Sigmoid colon (tissue), 7 donors: ENCODE measurements at places on chromosomes 1 and 21. TPM values are rescaled to one million over a fixed set of nuclear protein-coding genes. Genes with fewer than 3 reads are reported as not detected.

- DNase-seq = no peak
Measured at GRCh38 chr1:41742219-41742618, 176.5 kb downstream of the HIVEP3 start.

KMO gene
- 3.7 TPM for polyA plus RNA-seq

- DNase-seq = no peak
Measured at GRCh38 chr1:178540204-178540603, 27.3 kb downstream of the TEX35 start.

ZCCHC17 gene
- polyA plus RNA-seq = 35.4 TPM

DNA sequence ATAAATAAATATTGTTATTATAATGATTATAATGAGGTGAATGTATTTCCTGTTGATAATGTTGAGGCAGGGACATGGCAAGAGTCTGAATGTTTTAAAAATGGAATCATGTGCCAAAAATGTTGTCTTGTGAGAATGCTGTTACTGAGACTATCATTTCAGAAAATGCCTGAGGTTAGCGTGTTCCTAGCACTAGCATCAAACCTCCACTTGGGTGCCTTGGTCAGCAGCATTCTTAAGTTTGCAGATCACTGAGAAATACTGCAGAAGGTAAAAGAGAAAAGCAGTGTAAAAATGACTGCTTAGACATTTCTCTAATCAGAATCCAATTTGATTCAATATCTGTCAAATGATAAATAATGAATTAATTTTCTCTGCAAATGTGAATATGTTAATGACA lies 50.8 kb downstream of the OLFM3 start:
- no peak for DNase-seq

DNA sequence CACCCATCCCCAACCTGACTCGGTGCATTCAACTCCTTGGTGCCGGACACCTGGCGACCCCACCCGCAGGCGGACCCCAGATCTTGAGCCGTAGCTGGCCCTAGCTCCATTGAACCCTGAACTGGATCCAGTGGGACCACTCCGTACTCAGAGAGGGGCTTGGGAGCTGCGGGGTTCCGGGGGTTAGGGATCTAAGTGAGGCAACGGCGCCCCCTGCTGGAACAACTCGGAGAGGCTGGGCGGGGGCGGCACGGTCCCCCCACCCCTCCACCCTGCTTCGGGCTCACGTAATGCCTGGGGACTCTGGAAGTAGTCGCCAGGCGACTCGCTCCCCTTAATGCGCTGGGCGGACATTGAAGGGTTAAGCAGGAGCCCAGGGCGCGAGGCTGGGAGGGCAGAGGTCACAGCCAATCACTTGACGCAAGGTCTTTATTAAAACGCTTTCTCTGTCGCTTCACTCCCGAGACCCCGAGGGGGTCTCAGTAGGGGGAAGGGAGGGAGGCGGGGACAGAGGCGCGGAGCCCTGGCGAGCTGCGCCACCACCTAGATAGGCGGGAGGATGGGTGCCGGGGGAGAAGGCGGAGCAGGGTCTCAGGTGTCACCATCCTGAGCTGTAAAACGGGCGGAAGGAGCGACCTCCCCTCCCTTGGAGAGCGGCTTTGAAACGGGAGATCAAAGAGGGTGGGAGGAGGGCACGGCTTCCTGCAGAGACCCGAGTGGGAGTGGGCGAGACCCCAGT lies 704 bp upstream of the CRABP2 start:
- DNase-seq = peak; percentile 88

DNA sequence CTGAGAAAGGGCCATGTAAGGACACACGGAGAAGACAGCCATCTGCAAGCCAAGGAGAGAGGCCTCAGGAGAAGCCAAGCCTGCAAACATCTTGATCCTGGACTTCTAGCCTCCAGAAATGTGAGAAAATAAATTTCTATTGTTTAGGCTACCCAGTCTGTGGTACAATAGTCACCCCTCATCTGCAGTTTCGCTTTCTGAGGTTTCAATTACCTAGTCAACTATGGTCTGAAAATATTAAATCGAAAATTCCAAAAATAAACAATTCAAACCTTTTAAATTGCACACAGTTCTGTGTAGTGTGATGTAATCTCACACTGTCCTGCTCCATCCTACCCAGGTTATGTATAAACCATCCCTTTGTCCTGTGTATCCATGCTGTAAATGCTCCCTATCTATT lies 52.6 kb downstream of the ZNF644 start:
- no peak for DNase-seq

GRCh38 chr1:1398677-1399186 lies 403 bp downstream of the CCNL2 start:
- no peak for DNase-seq

NKAIN1 gene
- polyA plus RNA-seq = not detected

GRCh38 chr1:5165762-5166161 lies 511.4 kb downstream of the AJAP1 start:
- no peak for DNase-seq

MAP1LC3C gene
- 1.3 TPM for polyA plus RNA-seq

GRCh38 chr21:37627074-37627473 lies 260.5 kb downstream of the DYRK1A start:
- no peak for DNase-seq

- DNase-seq = no peak
Measured at GRCh38 chr1:240149484-240150094, 57.9 kb downstream of the FMN2 start.

- DNase-seq = no peak
Measured at GRCh38 chr1:197218857-197219256, 49.2 kb upstream of the CRB1 start.

- no peak for DNase-seq
Measured at GRCh38 chr1:235403593-235403992, 36.4 kb downstream of the TBCE start.

LCE3E gene
- polyA plus RNA-seq = not detected

GRCh38 chr1:216892581-216893160 lies 169.4 kb upstream of the ESRRG start:
- DNase-seq = no peak

GRCh38 chr1:119987112-119987511 lies 82.3 kb downstream of the NOTCH2 start:
- no peak for DNase-seq

DNA sequence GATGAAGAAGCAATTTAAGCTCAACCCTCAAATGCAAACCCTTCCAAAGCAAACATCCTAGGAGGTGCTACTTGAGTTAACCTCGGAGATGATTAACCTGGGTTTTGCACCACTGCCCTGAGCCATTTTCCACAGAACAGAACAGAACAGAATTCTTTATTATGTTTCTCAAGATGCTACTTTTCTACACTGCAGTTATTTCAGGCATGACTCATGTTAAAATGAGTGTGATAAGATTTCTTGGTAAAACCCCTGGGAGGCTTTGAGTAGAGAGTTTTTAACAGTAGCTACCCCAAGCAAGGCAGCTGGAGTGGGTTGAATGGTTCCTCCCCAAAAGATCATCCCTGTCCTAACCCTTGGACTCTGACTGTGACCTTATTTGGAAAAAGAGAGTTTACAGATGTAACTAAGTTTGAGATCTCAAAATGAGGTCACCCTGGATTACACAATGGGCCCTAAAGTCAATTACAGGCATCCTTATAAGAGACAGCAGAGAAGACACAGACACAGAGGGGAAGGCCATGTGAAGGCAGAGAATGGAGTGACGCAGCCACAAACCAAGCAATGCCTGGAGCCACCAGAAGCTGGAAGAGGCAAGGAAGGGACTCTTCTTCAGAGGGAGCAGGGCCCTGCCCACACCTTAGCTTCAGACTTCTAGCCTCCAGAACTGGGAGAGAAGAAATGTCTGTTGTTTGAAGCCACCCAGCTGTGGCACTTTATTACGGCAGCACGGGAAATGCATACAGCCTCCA lies 153.4 kb downstream of the ETS2 start:
- DNase-seq = peak; percentile 83

DNA sequence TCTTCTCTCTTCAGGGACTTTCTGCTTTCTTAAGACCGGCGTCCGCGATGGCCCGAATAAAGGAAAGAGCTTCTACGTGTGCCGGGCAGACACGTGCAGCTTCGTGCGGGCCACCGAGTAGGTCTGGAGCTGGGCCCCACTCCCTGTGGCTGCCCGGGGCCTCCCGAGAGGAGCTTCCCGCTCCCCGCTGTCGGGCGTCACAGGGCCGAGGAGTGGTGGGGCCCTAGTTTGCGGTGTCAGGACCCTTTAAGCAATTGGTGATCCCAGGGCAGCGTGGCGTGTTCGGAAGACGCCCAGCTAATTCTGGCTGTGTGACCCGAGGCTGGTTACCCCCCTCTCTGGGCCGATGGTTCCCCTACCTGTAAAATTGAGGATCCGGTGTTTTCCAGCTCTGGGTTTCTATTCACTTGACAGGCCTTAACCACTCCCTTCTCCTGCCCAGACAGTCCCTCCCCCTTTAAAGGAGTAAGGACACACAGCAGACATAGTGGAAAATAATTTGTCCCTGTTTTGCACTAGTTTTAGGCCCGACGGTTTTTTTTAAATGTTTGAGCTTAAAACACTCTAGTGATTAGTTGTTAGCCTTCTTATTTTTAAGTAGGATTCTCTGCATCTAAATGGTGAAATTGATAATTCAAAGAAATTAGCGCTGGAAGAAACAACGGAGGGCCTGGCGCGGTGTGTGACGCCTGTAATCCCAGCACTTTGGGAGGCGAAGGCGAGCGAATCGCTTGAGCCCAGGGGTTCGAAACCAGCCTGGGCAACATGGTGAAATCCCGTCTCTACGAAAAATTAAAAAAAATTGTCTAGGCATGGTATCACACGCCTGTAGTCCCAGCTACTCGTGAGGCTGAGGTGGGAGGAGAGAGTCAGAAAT lies 553 bp downstream of the TTF2 start:
- no peak for DNase-seq

GRCh38 chr1:53519421-53519820 lies 60.2 kb downstream of the DMRTB1 start:
- DNase-seq = no peak

GRCh38 chr21:18164483-18164882 lies 80.2 kb upstream of the CHODL start:
- DNase-seq = no peak

DNA sequence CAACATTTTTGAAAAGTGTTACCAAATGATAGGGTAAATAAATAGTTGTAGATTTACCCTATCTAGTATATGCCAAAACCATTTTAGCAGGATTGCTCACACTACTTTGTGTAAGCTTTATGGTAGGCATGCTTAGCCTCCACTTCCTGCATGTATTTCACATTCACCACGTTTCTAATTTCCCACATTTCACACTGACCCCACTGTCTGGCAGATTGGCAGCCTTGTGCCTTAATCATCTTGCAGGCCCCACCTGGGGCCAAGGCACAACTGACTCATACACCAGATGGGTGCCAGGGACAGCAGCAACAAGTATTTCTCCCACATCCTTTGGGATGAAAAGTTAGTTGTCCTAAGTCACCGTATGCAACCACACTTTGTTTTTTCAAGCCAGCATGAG lies 21.2 kb upstream of the CENPF start:
- DNase-seq = no peak

GPR3 gene
- polyA plus RNA-seq = not detected

TSACC gene
- 0.48 TPM for polyA plus RNA-seq

- no peak for DNase-seq
Measured at GRCh38 chr1:248913933-248914332, 7.9 kb downstream of the PGBD2 start.

CD1C gene
- not detected for polyA plus RNA-seq

DNA sequence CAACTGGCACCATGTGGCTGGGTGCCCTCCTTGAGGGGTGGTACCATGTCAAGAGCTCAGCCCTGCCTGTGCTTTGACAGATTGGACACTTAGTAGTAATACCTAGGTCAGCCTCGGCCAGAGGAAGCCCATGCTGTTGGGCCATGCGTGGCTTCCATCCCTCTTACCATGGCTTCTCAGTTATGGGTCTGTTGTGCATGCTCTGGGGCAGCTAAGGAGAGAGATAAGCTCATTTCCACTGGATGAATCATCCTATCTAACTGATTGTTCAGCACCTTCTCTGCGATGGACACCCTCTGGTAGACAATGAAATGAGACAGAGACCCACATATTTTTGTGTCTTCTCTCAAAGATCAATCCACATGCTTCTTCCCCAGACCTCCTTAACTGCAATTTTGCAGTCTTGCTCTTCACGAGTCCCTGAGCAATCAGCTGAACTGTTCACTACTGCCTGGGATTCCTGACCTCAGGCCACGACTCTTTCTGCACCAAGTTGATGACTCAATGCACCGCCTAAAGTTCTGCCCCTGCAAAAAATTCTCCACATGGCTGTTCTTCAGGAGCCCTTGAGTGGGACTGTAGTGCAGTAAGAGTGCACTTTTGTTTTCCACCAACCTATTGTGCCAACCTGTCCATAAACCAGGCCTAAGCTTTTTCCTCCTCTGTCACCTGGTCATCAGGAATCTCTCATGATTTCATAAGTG lies 6.9 kb upstream of the TRIM62 start:
- DNase-seq = no peak

DNA sequence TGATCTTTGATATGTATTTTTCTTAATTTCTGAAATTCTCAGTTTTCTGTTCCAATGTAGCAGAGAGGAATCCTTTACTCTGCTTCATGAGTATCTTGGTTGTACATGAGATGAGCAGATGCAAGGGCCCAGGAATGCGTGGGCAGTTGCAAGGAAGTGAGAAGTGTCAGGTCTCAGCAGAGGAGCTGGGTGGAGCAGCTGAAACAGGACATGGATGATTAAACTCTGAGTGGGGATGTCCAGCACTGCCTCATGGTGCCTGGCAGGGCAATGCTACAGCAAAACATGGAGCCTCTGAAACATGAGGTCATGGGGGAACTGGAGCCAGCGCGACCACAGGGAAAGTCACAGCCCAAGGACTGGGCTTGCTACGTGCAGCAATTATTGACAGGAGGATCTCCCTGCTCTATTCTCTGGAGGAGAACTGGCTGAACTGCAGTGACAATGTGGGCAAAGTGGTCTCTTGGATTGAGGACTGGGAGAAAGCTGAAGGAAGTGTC lies 48.4 kb downstream of the COLGALT2 start:
- no peak for DNase-seq

DNA sequence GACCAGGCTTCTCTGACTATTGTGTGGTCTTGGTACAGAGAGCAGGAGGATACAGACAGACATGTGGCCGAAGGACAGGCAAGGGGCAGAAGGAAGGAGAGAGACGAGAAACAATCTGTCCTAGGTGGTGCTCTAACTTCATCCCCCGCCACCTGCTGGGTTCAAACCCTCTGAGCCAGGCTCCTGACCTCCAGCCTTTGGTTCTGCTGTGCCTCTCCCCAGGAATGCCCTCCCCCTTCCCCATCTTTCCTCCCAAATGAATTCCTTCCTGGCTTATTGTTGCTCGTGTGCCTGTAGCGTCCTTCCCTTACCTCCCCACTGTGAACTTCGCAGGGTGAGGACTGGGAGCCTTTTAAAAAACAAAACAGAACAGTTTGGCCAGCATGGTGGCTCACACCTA lies 5.4 kb downstream of the TCEA3 start:
- no peak for DNase-seq

GRCh38 chr1:53625049-53625448 lies 113.9 kb downstream of the GLIS1 start:
- DNase-seq = no peak

- no peak for DNase-seq
Measured at GRCh38 chr1:42325014-42325402, 10.0 kb downstream of the FOXJ3 start.

DNA sequence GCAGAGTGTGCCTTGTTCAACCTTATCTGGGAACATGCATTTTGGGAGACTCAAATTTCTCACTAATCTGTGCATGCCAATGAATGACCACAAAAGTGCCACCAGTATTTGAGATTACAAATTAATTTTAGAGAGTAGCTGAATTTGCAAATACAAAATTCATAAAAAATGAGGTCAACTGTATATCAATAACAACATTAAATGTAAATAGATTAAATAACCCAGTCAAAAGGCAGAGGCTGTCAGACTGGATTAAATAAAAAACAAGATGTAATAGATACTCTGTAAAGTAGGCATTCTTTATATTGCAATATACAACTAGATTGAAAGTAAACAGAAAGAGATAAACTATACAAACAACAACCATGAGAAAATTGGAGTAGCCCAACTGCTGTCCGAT lies 5.5 kb upstream of the KRTAP10-3 start:
- DNase-seq = no peak

DRAM2 gene
- 27.0 TPM for polyA plus RNA-seq

FALEC gene
- polyA plus RNA-seq = not detected
